ENCODE measurements at places on chromosomes 2 and 18. TPM values are rescaled to one million over a fixed set of nuclear protein-coding genes. Genes with fewer than 3 reads are reported as not detected.
A peak's percentile ranks its signal among the peaks of the same experiment; 100 is the strongest.

DNA sequence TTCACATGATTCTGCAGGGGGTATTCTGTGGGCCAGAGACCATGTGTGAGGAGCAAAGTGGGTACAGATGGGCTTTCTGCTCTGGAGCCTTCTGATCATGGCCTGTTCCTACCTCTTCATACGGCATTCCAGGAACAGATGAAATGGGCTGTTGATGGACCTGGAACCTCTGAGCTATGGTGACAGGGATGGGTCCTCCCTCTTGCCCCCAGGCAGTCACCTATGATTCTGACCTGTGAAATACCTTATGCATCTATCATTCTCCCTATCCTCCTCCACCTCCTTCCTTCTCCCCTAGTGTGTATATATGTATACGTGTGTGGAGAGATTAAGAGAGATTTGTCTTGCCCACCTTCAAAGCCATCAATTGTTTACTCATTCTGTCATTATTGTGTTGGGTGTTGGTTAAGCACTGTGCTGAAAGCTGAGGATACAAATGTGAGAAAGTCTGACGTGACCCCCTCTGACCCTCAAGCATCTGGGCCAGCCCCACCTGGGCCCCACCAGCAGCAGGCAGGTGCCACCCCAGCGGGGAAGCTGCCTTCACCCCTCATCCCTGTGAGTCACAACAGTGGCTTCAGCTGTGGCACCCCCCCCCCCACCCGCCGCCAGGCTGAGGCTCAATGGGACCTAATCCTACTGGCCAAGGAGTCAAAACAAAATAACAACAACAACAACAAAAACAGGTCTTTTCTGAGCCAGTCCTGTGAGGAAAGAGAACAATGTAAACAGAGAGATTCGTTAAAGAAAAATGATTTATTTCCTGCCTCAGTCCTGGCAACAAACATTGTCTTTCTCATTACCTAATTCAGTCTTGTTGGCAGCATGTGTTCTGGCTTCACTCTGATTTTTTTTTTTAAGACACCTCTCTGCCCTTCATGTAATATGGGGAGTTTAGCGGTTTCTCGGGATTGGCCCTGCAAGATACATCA, 103.8 kb upstream of the CDC42EP3 start:
- DNase-seq: peak; percentile 28

- DNase-seq: no peak
Observed at GRCh38 chr18:36181898-36182506, 5.3 kb upstream of the MOCOS start.

DNA sequence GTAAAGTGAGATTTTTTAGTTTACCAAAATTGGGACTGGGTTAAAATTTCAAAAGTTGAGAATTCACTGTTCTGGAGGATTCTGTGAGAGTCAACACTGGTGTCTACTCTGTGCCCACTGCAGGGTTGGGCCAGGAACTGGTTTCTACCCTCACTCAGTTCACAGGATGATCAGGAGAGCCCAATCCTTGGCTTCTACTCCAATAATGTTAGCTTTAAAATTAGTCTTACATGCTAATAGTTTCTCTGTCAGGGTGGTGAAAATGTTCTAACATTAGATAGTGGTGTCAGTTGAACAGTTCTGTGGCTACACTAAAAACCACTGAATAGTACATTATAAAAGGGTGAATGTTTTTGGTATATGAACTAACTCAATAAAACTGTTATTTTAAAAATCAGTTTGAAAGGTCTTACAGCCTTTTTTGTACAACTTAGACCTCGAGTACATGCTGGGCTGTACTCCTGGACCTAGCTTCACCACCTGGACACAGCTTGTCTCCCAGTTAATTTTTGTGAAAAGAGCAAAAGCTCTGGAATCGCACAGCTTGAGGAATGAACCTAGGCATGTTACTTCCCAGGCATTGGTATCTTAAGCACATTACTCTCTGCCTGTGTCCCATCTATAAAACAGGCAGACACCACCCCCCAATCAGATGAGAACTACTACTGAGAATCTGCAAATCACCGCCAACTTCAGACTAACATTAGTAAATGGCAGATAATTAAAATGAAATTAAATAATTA, 44.4 kb downstream of the ACVR1 start:
- no peak for DNase-seq

DNA sequence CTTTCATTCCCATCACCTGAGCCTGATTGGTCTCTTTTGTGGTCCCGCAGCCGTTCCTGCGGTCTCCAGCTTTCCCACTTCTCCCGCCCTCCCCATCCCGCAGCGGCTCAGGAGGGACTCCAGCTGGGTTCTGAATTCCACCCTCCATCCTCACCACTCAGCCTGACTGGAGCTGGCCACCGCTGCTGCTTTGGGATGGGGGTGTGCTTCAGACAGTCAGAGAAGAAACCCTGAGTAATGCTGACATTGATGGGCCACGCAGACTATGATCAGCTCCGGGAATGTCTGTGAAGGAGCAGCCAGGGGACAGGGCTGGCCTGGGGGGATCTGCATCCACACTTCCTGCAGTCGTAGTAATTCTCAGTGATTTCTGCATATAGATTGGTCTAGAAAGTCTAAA, 45.9 kb upstream of the TXNDC2 start:
- DNase-seq: no peak

- no peak for DNase-seq
Observed at GRCh38 chr2:9545502-9545901, 10.1 kb downstream of the ADAM17 start.

GRCh38 chr18:13500227-13500865, 226.0 kb downstream of the FAM210A start:
- DNase-seq: no peak

Gene ANKRD30BL
- not detected for total RNA-seq

DNA sequence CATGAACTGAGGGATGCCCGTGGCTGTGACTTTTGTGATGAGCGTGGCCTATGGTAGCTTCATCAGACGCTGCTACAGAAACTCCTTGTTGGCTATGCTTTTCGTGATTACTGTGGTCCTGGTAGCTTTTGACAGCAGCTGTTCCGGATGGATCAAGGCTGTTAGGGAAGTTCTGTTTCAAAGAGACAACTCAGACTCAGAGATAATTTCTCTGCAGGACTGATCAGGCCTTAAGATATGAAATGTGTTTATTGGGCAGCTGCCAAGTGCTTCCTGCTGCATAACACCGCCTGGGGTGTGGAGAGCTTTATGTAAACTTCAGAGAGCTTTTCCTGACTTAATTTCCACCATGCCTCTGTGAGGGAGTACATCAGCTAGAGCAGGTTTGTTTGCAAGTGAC, 243.8 kb downstream of the TSN start:
- peak; percentile 9 for DNase-seq

GRCh38 chr2:238703436-238703835, 144.4 kb upstream of the TWIST2 start:
- DNase-seq: no peak

Gene PSTPIP2
- total RNA-seq: 0.11 TPM

DNA sequence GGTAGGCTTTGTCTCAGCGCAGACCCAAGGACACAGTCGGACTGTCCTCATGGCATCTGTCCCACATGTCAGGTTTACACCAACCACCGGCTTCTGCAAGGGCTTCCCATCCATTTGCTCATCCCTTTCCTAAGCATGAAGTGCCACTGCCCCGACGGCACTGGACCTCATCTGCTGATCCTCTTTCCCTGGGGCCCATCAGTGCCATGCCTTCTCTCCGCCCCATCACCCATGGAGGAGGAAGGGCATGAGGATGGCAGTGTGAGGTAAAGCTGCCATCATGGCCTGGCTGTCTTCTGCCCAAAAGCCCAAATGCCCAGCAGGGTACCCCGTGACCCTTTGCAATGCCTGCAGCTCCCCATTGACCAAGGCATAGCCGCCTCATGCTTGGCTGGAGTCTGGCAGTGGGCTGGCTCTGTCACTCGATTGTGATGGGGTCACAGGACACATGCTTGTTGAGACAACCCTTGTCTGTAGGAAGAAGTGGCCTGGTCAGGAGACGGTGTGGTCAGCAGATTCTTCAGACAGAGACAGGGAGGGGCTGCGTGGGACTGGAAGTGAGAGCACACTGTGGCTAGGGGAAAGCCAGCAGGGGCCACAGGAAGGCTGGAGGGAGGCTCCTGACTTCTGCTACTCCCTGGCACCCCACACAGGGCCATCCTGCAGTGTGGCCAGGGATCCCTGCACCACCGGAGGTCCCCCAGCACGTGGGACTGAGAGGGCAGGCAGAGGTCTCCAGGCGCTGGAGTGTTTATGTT, 493.7 kb upstream of the HS6ST1 start:
- no peak for DNase-seq

DNA sequence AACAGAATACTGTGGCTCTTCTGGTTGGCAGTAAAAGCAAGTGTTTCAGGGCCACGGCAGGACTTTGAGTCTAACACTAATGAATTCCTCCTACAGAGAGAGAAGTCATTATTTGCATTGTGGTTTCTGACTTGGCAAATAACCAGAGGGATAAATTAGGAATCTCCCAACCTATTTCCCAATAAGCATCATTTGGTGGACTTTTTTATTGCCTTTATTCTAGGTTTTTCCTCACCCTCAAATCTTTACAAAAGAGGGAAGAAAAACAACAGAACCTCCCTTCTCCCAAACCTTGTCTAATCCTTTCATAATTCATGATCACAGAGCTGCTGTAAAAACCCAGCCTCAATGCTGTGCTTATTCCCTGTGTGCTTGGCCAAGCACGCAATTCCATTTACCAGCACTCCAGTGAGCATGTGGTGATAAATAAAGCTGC, 179.7 kb downstream of the AGPS start:
- DNase-seq: peak; percentile 72

DNA sequence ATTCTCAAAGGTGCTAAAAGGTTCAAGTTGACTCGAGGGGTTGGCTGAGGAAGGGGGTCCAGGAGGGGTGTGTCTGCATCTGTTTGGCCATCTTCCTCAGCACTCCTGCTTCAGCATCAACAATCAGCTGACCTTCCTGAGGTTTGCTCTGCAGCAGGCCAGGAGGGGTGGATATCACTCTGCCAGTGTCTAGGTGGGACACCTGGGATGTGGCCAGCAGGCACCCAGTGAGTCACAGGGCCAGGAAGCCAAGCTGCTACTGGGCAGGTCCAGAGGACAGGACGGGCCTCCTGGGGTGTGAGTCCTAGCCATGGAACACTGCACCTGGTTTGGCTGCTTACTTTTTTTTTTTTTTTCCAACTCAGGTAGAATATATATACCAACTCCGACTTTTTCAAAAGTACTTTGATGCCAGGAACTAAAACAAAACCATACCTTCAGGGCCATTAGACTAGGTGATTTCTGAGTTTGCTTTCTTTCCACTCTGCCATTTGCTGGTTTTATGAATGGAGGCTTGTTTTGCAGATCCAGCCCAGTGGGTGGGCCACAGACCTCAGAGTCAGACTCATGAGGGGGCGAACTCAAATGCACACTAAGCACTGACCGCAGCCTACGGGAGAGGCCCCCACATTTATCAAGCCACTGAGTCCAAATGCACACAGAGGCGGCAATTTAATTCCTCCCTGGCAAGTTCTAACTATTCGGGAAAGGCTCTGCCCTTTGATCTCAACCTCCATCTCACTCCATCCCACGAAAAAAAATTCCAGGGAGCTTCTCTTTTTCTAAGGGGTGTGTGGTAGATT, 76.0 kb downstream of the UXS1 start:
- peak; percentile 30 for DNase-seq

- no peak for DNase-seq
Observed at GRCh38 chr18:8217051-8217564, 392.1 kb upstream of the RAB12 start.

All from PC-3 (cell line).